ENCODE measurements at places on chromosomes 4 and X. TPM values are rescaled to one million over a fixed set of nuclear protein-coding genes. Genes with fewer than 3 reads are reported as not detected.

Gene ADH7
- total RNA-seq: not detected

Gene KCNE5
- total RNA-seq: 0.70 TPM

Gene CT45A5
- total RNA-seq: not detected

Gene THAP9
- total RNA-seq: 4.9 TPM

Gene TECRL
- not detected for total RNA-seq

Gene MAOB
- not detected for total RNA-seq

Gene FOXR2
- not detected for total RNA-seq

Gene APLN
- total RNA-seq: 0.39 TPM

Gene CXXC4
- total RNA-seq: not detected

Gene CTAG2
- total RNA-seq: not detected

Gene NFKB1
- total RNA-seq: 27.9 TPM

Gene LUZP4
- not detected for total RNA-seq

Gene S100P
- total RNA-seq: not detected

Gene TCEAL6
- total RNA-seq: not detected

Gene SRPX2
- 42.8 TPM for total RNA-seq

Gene FAAH2
- total RNA-seq: 0.30 TPM

Gene FGF16
- total RNA-seq: not detected

Gene SPP1
- 6.5 TPM for total RNA-seq

Gene PFKFB1
- total RNA-seq: not detected

Gene PAGE2
- total RNA-seq: not detected

Gene C1QTNF7
- not detected for total RNA-seq

Gene SORBS2
- total RNA-seq: 33.2 TPM

Gene COMMD8
- total RNA-seq: 14.7 TPM

Gene RHOXF2B
- total RNA-seq: not detected

Gene SUPT20HL2
- not detected for total RNA-seq

Gene SUPT20HL1
- not detected for total RNA-seq

Gene F9
- total RNA-seq: not detected

Gene PLXNA3
- 108 TPM for total RNA-seq

Gene NSUN7
- total RNA-seq: 2.4 TPM

Gene GSPT2
- 15.3 TPM for total RNA-seq

Gene GAGE12J
- total RNA-seq: not detected

Gene CT45A10
- not detected for total RNA-seq

Gene ESX1
- not detected for total RNA-seq

Gene CT83
- total RNA-seq: not detected

Gene GLRA3
- not detected for total RNA-seq

Gene SASH3
- not detected for total RNA-seq

Gene GPR82
- total RNA-seq: not detected

Gene CXCL11
- not detected for total RNA-seq

Gene BMPR1B
- 2.4 TPM for total RNA-seq

Gene COL25A1
- 1.8 TPM for total RNA-seq

Gene MAGEA3
- not detected for total RNA-seq

Gene PAGE5
- total RNA-seq: not detected

Gene FHIP1A
- total RNA-seq: 0.86 TPM
